SK-MEL-5 (cell line): ENCODE measurements at places on chromosomes 4 and X. TPM values are rescaled to one million over a fixed set of nuclear protein-coding genes. Genes with fewer than 3 reads are reported as not detected.

DNA sequence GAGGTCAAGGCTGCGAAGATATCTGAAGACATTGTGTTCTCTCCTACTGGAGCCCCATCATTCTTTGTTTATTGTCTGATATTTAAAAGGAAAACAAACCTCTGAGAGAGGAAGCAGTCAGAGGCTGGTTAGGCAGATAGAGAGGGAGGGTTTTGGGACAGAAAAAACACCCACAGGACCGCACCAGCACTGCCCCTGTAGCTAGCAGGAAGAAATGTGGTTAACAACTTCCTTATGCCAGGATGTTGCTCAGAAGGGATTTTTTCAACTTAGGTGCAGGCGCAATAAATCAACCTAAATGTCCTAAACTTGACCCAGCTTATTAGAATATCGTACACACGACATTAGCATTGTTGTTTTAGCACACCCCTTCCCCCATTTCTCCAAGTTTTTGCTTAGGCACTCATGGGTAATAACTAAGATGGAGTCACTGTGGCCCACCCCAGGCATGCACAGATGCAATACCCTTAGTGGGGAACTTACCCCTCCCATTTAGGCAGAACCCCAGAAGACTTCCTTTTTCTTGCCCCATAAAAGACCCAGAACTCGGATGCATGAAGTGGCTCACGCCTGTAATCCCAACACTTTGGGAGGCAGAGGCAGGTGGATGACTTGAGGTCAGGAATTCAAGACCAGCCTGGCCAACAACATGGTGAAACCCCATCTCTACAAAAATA lies 2.8 kb upstream of the ZNF718 start:
- no peak for DNase-seq

DNA sequence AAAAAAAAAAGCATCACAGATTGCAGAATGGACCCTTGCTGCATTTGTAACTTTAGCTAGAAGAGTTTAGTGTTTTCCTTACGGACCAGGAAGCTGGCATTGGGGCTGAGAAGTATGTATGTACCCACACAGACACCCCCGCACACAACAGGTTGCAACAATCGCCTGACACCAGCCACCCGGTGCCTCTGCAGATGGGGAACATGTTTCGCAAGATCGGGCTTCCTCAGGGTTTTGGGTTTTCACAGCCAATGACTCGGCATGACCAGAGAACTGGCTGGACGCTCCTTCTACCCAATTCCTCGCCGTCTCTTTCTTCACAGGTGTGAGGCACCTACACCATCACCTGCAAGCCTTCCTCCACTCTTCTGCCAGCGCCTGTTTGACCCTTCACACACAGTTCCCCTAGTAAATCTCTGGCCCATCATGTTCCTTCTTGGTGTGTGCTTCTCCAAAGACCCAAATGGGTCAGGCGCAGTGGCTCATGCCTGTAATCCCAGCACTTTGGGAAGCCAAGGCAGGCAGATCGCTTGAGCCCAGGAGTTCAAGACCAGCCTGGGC lies 70.4 kb downstream of the DHRSX start:
- DNase-seq, result no peak

DNA sequence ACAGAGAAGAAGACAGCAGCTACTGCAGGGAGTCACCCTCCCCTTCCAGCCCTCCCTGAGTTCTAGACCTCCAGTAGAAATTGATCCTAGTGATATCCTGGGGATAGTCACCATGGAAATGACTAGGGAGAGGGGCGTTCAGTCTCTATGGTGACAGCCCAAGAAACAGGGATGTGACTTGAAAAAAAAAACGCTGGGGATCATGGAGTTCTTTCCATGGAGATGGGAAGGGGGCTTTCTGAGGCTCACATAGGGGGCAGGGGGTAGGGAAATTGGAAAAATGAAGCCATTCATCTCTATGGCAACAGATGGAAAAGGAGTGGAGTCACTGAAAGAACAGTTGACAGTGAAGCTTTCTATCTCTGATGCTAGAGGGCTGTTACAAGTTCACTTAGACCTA lies 28.0 kb upstream of the IGBP1 start:
- no peak for DNase-seq

DNA sequence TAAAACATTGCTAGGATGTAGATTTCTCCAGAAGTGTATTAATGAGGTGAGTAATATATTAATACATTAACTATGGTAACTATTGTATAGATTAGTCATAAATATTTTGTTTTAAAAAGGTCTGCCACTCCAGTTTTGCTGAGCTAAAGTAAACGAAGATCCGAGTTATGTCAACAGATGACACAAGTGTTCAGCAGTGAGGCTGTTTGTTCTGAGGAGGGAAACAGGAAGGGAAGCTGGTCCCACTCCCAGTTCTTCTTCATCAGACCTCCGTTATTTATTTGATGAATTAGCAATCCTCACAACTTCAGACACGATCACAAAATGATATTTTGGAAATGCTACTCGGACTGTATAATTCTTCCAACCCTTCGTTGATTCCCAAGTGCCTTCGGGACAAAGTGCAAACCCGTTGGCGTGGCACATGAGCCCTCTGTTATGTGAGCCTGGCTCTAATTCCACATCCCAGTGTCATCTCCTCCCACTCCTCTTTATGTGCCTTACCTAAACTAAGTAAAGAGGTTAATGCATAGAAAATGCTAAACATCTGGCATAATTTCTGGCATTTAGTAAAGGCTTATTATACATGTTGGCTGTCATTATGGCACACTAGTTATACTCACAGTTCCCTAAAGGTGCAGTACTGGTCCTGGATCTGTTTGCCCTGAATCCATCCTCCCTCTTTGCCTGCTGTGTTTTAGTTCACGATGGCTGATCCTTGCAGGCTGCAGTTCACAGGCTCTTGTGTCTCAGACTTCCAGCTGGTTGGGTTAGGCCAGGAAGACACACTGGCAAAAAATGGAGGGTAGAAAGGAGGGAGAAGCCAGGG lies 190.6 kb upstream of the LNX1 start:
- no peak for DNase-seq

DNA sequence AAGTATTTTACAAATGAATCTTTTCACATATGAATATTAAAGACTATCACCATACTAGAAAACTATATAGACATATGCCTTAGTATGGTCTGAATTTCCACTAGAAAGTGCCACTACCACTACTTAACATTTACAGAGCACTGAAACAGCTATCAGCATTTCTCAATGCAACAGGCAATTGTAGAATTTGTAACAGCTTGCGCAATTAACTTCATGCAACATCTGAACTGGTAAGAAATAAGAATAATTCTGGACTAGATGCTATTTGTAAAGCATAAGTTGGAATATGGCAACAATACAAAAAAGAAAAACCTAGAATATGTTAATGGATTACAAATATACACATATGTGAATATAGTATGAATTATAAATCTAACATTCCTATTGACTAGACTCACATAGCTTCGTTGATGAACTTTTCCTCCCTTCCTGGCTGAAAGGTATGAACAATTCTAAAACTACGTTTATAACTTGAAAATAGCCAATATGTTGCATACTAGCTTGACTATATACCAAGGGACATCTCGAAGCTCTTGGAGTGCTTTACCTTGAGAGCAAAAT lies 82.0 kb downstream of the ATP8A1 start:
- DNase-seq, result no peak

DCHS2 gene
- 0.03 TPM in 1 of 2 replicates, not detected in the other for total RNA-seq

MAP7D2 gene
- total RNA-seq, result 1.9 and 3.5 TPM in 2 replicates

JAKMIP1 gene
- total RNA-seq, result not detected in 2 replicates

KLB gene
- total RNA-seq, result not detected in 2 replicates
